Fibroblast of skin of abdomen (primary cell): ENCODE measurements at places on chromosomes 5 and 9.

GRCh38 chr9:107715740-107716139 lies 226.2 kb upstream of the KLF4 start:
- DNase-seq, result no peak

DNA sequence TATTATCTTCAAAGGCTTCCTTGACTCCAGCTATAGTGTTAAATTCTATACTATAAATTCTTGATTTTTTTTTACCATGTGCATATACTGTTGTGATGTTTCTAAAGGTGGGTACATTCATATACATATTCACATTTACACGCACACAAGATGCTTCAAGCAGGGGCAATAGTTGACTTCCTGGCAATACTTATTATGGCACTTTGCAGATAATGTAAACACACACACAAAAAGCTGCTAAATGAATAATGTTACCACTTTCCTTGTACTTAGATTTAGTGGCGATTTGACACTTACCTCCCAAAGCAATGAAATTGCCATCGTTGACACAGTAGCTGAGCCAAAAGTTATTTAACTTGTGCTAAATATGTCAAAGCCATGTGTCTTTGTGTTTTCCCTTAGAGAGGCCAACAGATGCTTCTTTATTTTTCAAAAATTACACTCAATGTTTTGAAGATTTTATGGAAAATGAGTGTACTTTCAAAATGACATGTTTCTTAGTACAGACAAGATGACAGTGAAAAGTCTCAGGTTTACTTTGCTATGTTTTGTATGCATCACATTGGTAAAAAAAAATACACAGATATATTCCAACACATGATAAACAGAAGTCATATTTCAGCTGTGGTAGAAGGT lies 12.2 kb upstream of the ERAP2 start:
- DNase-seq, result no peak

DNA sequence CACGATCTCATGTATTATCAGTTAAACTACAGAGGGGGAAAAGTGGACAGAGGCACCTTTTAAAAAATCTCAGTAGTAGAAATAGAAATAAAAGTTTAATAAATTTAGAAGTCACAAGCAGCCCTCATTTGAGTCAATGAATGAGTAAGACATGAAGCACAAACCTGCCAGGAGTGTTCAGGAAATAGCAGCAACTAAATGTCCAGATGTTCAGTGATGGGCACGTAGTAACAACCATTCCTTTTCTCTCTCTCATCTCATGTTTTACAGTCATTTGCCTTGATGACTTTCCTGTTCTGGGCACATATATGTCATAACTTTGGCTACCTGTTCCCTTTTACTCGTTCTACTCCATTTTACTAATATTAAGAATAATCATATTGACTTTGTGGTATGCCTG lies 17.7 kb downstream of the ISOC1 start:
- DNase-seq, result no peak

DNA sequence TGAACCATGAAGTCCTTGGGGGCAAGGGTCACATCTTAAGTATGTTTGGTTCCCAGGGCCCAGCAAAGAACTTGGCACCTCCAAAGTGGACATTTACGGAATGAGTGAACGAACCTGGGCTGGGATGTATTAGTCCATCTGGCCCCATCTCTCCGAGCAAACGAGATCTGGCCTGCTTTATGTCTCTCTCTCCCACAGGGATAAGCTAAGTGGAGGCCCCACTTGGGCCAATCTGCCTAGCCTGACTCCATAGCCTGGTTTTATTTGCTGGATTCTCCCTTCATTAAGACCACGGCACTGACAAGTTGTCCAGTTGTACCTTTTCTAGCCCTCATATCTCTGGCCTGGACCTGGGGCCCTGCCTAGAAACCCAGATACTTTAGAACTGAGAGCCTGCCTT lies 2.1 kb downstream of the TTLL11 start:
- no peak for DNase-seq

- DNase-seq, result peak; percentile 74
Observed at GRCh38 chr5:3599226-3600105, 3.8 kb downstream of the IRX1 start.

DNA sequence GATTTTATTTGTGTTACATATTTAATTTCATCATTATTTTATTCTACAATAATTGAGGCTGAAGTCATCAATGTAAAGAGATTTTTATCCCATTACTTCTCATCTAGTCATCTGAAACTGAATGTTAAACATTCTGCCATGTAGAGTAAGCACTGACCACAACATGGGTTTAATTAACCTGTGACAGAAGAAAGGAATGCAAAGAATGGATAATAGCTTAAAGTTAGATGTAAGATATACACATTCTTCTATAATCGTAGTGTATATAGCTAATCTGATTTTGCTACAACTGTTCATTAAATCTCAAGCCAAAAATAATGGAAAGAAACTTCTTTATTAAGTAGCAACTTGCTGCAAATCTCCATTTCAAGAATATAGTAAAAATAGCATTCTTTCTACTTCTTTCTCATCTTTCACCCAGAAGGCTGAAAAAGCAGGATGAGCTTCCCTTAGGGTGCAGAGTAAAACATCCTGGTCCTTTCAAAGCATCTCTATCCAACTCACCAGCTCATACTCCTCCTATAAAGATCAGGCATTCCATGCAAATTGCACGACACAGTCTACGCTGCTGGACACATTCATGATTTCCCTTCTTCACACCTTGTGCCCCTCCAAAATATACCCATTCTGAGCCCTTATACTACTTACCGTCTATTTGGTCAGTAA lies 115.2 kb downstream of the EFNA5 start:
- peak; percentile 82 for DNase-seq

- DNase-seq, result peak; percentile 94
Observed at GRCh38 chr9:98854266-98854665, 46.8 kb downstream of the GALNT12 start.

DNA sequence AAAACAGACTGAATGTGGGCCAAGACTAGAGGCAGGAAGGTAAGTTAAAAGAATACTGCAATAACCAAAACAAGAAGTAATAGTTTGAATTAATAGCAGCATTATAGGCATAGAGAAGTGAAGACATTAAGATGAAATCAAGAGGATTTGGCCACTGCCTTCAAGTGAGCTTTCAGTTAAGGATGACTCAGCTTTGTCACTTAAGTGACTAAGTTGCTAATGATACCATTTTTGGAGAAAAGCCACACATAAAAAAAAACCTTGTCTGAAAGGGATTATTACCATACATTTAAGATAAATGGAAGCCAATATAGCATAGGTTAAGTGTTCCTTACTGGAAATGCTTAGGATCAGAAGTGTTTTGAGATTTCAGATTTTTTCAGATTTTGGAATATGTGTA lies 57.0 kb downstream of the ECPAS start:
- DNase-seq, result peak; percentile 61

GRCh38 chr5:136113606-136114005 lies 19.0 kb upstream of the SMAD5 start:
- no peak for DNase-seq

DNA sequence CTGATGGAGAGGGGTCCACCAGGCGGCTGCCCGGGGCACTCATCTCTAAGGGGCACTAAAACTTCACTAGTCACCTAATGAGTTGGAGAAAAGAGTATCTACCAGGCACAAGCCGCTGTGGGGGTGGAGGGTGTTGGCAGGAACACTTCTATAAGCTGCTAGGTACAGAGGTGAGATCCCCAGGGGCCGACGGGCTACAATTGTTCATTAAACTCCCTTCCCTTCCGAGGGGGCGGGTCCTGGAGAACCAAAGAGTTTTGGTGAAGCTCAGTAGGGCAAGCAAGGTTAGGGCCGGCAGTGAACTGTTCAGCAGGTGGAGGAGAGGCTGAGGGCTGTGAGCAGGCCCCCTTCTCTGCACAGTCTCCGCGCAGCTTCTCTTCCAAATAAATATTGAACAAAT lies 78.7 kb upstream of the ARAP3 start:
- no peak for DNase-seq

GRCh38 chr5:112691758-112692157 lies 45.9 kb upstream of the APC start:
- DNase-seq, result no peak

- DNase-seq, result peak; percentile 97
Observed at GRCh38 chr5:134503088-134503936, 22.2 kb upstream of the JADE2 start.

GRCh38 chr5:53355316-53355715 lies 125.1 kb upstream of the FST start:
- no peak for DNase-seq

DNA sequence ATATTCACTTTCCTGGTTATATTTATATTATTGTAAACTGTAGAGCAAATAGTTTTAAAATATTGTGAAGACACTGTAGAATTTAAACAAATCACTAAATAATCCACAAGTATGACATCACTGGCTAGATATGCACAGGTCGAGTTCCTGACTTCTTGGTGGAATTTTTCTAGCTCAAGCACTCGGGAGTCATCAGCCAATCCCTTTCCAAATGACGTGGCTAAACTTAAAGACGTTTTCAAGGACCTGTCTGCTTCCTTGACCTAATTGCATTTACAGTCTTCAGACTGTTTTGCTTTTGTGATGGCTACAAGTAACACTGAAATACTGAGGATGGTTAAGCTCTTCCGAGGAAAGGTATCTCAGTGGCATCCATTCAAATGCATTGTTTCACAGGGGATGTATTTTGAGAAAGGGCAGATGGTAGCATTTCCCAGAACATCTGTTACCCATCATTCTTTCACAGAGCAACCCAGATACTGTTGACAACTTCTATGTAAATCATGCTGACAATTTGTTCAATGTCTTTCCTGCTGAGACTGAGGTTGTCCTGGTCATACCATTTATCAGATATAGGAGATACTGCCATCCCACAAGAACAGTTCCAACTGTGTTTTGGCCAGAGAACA lies 262.8 kb downstream of the CDH10 start:
- DNase-seq, result peak; percentile 17

GRCh38 chr5:17359451-17360011 lies 138.5 kb upstream of the TAF11L2 start:
- DNase-seq, result peak; percentile 91

DNA sequence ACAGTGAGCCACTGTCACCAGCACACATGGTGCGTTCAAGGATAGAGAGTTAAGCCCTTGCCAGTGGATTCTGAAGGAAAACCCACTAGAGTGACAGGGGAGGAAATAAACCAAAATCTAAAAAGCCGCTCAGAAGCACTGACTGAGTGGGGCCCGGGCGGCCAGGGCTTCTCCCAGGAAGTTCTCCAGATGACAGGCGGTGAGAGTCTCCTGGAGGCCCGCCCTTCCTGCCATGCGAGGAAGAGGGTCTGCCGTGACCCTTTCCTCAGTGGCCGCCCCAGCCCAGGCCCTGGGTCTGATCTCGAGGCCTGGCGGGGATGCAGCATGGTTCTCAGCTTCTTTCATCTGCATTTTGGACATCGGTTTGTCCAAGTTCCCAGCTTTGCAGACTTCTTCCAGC lies 14.9 kb downstream of the OLFM1 start:
- DNase-seq, result no peak

DNA sequence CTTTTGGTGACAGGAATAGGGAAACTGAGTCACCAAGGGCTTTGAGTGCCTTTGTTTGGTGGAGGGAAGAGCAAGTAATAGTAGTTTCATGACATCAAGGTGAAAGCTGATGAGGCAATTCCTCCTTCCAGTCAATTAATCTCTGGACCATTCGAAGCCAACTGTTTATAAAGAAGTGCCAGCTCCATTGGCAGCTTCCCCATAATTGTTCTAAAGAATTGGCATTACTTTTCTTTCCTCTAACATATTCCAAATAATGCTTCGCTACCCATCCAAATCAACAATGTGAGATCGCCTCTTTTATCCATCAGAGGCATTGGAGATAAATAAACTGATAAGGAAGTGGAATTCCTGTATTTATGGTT lies 132.4 kb downstream of the NPR3 start:
- DNase-seq, result no peak

GRCh38 chr5:93062548-93062947 lies 518.5 kb downstream of the NR2F1-AS1 start:
- no peak for DNase-seq

DNA sequence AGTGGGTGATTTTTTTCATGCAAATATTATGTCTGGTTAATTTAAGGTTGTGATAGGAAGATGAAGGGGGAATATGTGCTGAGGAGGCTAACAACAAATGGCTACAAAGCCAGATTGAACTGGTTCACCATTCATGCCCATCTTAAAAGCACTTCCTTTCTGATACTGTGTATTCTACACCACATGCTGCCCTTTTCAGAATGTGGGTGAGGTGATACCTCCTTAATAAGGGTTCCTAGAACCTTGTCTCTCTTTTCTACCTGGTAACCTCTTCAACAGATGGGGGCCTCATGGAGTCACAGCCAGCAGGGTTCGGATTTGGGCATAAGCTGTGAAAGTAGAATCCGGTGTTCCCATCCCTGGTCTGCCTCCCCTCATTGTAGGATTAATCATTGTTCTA lies 1064.0 kb upstream of the SEMA6A start:
- no peak for DNase-seq

DNA sequence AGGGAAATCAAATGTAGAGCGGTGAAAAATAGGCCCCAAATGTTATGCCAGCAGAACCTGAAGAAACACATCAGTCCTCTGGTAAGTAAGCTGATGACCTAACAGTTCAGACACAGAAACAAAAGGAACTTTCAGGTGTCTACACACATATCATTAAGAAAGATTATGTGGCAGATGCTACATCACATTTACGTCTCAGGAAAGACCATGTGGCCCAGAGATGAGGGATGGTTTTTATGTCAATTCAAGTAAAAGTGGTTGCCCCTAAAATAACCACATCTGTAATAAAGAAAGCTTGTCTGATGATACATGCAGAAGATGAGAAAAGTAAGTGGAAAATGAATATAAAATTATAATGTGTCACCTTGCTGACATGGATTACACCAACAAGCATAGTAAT lies 31.4 kb downstream of the GNAQ start:
- DNase-seq, result no peak

- DNase-seq, result peak; percentile 21
Observed at GRCh38 chr5:31378838-31379237, 153.1 kb downstream of the DROSHA start.
